A549 treated with GW870086 at 1 μM for 4 hours (cell line): ENCODE measurements at places on chromosomes 4 and X. TPM values are rescaled to one million over a fixed set of nuclear protein-coding genes. Genes with fewer than 3 reads are reported as not detected.

Gene S100G
- not detected in 5 replicates for total RNA-seq

Gene NWD2
- total RNA-seq, result not detected in 5 replicates

Gene MGARP
- 0.34 to 0.70 TPM (median 0.57 TPM) in 5 replicates for total RNA-seq

Gene ALB
- total RNA-seq, result 0.19 to 2.7 TPM in 2 of 5 replicates, not detected in the others

Gene UCHL1
- total RNA-seq, result 911 to 1,064 TPM (median 963 TPM) in 5 replicates

Gene MSL3
- total RNA-seq, result 19.5 to 23.3 TPM (median 20.1 TPM) in 5 replicates

Gene C4orf50
- total RNA-seq, result not detected in 5 replicates

Gene GALNTL6
- 0.06 to 0.22 TPM (median 0.10 TPM) in 5 replicates for total RNA-seq

Gene CENPVL2
- not detected in 5 replicates for total RNA-seq

Gene TMPRSS11B
- total RNA-seq, result not detected in 5 replicates

Gene SLITRK4
- not detected in 5 replicates for total RNA-seq

Gene FGD1
- total RNA-seq, result 4.8 to 7.7 TPM (median 6.6 TPM) in 5 replicates

Gene MRPS18C
- total RNA-seq, result 44.3 to 59.6 TPM (median 51.8 TPM) in 5 replicates

Gene EGFL6
- 0.05 to 0.06 TPM in 2 of 5 replicates, not detected in the others for total RNA-seq

Gene ZNF157
- 0.06 to 0.07 TPM (median 0.06 TPM) in 3 of 5 replicates, not detected in the others for total RNA-seq

Gene LAP3
- total RNA-seq, result 32.9 to 41.4 TPM (median 35.7 TPM) in 5 replicates

Gene ZMAT1
- total RNA-seq, result 0.05 TPM in 3 of 5 replicates, not detected in the others

Gene ALAS2
- not detected in 5 replicates for total RNA-seq

Gene LUZP4
- not detected in 5 replicates for total RNA-seq

Gene UGT8
- 0.10 to 0.24 TPM (median 0.15 TPM) in 5 replicates for total RNA-seq

Gene MXD4
- 13.3 to 19.9 TPM (median 17.2 TPM) in 5 replicates for total RNA-seq

Gene PRKG2
- 0.56 to 1.2 TPM (median 0.71 TPM) in 5 replicates for total RNA-seq

Gene GPR34
- total RNA-seq, result 0.13 to 0.16 TPM (median 0.15 TPM) in 4 of 5 replicates, not detected in the other

Gene CDKL5
- 2.3 to 5.7 TPM (median 5.1 TPM) in 5 replicates for total RNA-seq

Gene HGFAC
- 0.07 to 0.32 TPM (median 0.13 TPM) in 4 of 5 replicates, not detected in the other for total RNA-seq

Gene CDKL2
- 0.41 to 1.2 TPM (median 0.90 TPM) in 5 replicates for total RNA-seq

Gene RHOH
- 0.11 to 0.16 TPM (median 0.12 TPM) in 4 of 5 replicates, not detected in the other for total RNA-seq

Gene GLRB
- total RNA-seq, result 0.66 to 0.85 TPM (median 0.74 TPM) in 5 replicates

Gene SPOCK3
- total RNA-seq, result 0.29 to 0.71 TPM (median 0.33 TPM) in 5 replicates

Gene RAB40A
- 0.10 TPM in 1 of 5 replicates, not detected in the others for total RNA-seq

Gene WNK3
- total RNA-seq, result 0.03 to 0.07 TPM (median 0.05 TPM) in 4 of 5 replicates, not detected in the other

Gene GC
- total RNA-seq, result not detected in 5 replicates

Gene AWAT2
- total RNA-seq, result not detected in 5 replicates

Gene PRDM5
- total RNA-seq, result 3.1 to 5.3 TPM (median 4.6 TPM) in 5 replicates

Gene GYG2
- total RNA-seq, result 3.7 to 4.9 TPM (median 4.6 TPM) in 5 replicates

Gene PHEX
- 0.30 to 0.48 TPM (median 0.44 TPM) in 5 replicates for total RNA-seq

Gene MBNL3
- 0.01 TPM in 1 of 5 replicates, not detected in the others for total RNA-seq

Gene POF1B
- 2.3 to 2.8 TPM (median 2.5 TPM) in 5 replicates for total RNA-seq

Gene PHKA2
- 11.8 to 15.9 TPM (median 14.4 TPM) in 5 replicates for total RNA-seq
